WTC11 (cell line): ENCODE measurements at places on chromosomes 12 and 14. TPM values are rescaled to one million over a fixed set of nuclear protein-coding genes. Genes with fewer than 3 reads are reported as not detected.

NOPCHAP1 gene
- 34.8 to 38.2 TPM (median 35.0 TPM) in 3 replicates for total RNA-seq

HOXC4 gene
- 0.14 to 0.46 TPM (median 0.30 TPM) in 3 replicates for total RNA-seq

TTC8 gene
- total RNA-seq = 13.8 to 15.5 TPM (median 14.8 TPM) in 3 replicates

TOMM20L gene
- not detected in 3 replicates for total RNA-seq

KRAS gene
- total RNA-seq = 60.9 to 66.2 TPM (median 61.3 TPM) in 3 replicates

MYH6 gene
- total RNA-seq = 0.09 to 0.14 TPM (median 0.09 TPM) in 3 replicates

ZNF664 gene
- total RNA-seq = 52.6 to 61.7 TPM (median 58.9 TPM) in 3 replicates

RPL10L gene
- total RNA-seq = not detected in 3 replicates

ANO4 gene
- 1.8 to 2.6 TPM (median 2.2 TPM) in 3 replicates for total RNA-seq

AJUBA gene
- 28.8 to 35.8 TPM (median 33.8 TPM) in 3 replicates for total RNA-seq

CEP170B gene
- 33.6 to 47.0 TPM (median 33.8 TPM) in 3 replicates for total RNA-seq

SPSB2 gene
- total RNA-seq = 21.2 to 25.5 TPM (median 22.7 TPM) in 3 replicates

PAX9 gene
- not detected in 3 replicates for total RNA-seq

CLEC2D gene
- 6.2 to 9.8 TPM (median 7.1 TPM) in 3 replicates for total RNA-seq

SMOC1 gene
- 0.76 to 1.1 TPM (median 1.0 TPM) in 3 replicates for total RNA-seq

NTN4 gene
- total RNA-seq = 1.9 to 2.7 TPM (median 2.1 TPM) in 3 replicates

RAB5B gene
- 55.0 to 65.8 TPM (median 64.3 TPM) in 3 replicates for total RNA-seq

PGF gene
- 5.0 to 6.7 TPM (median 6.5 TPM) in 3 replicates for total RNA-seq

DEGS2 gene
- 0.53 to 1.6 TPM (median 0.55 TPM) in 3 replicates for total RNA-seq

SH2B3 gene
- 20.5 to 31.8 TPM (median 20.7 TPM) in 3 replicates for total RNA-seq

CELA1 gene
- total RNA-seq = not detected in 3 replicates

PTPRQ gene
- total RNA-seq = not detected in 3 replicates

SLC24A4 gene
- total RNA-seq = 0.37 to 0.90 TPM (median 0.46 TPM) in 3 replicates

ANKS1B gene
- total RNA-seq = 5.4 to 6.7 TPM (median 5.8 TPM) in 3 replicates

CLEC4C gene
- total RNA-seq = 0.50 TPM in 1 of 3 replicates, not detected in the others

CATSPERB gene
- 0.11 TPM in 2 of 3 replicates, not detected in the other for total RNA-seq

SDR9C7 gene
- total RNA-seq = not detected in 3 replicates

AICDA gene
- total RNA-seq = 0.13 TPM in 1 of 3 replicates, not detected in the others

CLEC1B gene
- not detected in 3 replicates for total RNA-seq

KRT71 gene
- total RNA-seq = not detected in 3 replicates

MYO1H gene
- total RNA-seq = 0.44 to 0.60 TPM (median 0.50 TPM) in 3 replicates

SLCO1B3 gene
- total RNA-seq = not detected in 3 replicates

KRT72 gene
- total RNA-seq = 0.11 TPM in 1 of 3 replicates, not detected in the others

DEPDC4 gene
- total RNA-seq = 4.4 to 5.5 TPM (median 5.5 TPM) in 3 replicates

RNASE13 gene
- total RNA-seq = not detected in 3 replicates

LTA4H gene
- total RNA-seq = 134 to 172 TPM (median 162 TPM) in 3 replicates

TEX22 gene
- 0.55 to 2.2 TPM (median 0.87 TPM) in 3 replicates for total RNA-seq

C12orf60 gene
- 1.3 to 2.0 TPM (median 1.8 TPM) in 3 replicates for total RNA-seq

ASB2 gene
- total RNA-seq = 0.37 to 0.73 TPM (median 0.71 TPM) in 3 replicates

FAM181A gene
- total RNA-seq = not detected in 3 replicates

AQP5 gene
- total RNA-seq = 2.7 to 2.9 TPM (median 2.8 TPM) in 3 replicates

C12orf54 gene
- not detected in 3 replicates for total RNA-seq

GPR135 gene
- total RNA-seq = 1.6 to 1.7 TPM (median 1.7 TPM) in 3 replicates

KLRC2 gene
- not detected in 3 replicates for total RNA-seq

SLC38A4 gene
- 6.1 to 12.6 TPM (median 12.1 TPM) in 3 replicates for total RNA-seq

C3AR1 gene
- 0.09 TPM in 2 of 3 replicates, not detected in the other for total RNA-seq

RPGRIP1 gene
- 0.41 to 0.71 TPM (median 0.50 TPM) in 3 replicates for total RNA-seq

FLVCR2 gene
- total RNA-seq = 6.6 to 12.9 TPM (median 8.1 TPM) in 3 replicates
